ENCODE measurements at places on chromosomes 12 and 14.
A peak's percentile ranks its signal among the peaks of the same experiment; 100 is the strongest.

DNA sequence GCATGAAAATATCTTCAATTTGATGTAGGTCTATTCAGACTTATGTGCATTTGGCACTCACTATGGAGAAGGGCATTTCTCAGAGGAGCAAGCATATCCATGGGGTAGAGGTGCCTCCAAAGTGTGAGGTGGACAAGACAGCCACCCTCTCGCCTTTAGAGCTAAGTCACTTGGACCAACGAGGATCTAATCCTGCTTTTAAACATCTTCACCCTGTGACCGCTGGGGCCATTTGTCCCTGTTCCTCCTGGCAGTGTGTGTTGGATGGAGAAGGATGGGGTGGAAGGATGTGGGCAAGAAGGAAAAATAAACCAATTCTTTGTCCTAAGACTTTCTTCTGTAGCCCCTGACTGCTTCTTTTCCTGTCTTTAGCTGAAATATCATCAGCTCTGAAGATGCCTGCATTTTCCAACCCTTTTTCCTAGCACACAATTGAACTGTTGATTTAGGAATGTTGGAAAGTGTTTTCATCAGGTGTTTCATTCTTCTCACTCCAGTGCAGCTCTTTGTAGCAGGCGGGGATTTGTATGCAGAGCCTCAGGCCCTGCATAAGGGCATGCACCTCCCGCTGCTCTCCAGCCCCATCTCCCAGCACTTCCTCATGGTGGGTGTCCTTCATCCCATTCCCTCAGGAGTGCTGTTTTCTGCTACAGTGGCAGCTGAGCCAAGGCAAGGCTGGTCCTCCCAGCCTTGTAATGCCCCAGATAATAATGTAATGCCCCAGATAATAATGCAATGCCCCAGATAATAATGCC, 5.3 kb downstream of the FGF6 start:
- DNase-seq: no peak

DNA sequence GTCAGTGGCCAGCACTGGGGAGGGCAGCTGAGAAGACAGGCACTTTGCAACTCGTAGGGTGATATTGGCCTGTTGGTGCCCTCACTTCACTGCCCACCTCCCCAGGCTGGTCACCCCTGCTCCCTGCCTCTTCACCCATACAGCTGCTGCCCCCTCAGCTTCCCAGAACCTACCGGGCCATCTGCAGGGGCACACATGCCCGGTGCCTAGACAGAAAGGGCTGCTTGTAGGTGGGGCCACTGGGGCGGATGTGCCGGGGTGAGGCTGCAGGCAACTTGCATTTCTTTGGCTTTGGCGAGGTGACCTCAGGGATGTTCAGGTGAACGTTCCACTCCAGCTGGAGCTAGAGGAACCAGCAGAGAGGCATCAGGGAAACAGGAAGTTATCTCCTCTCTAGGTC, 17.2 kb downstream of the FAM186B start:
- no peak for DNase-seq

- peak; percentile 43 for DNase-seq
Measured at GRCh38 chr14:58298477-58299400, at the start of gene ARID4A. Gene ARID4A (plus strand): TSS chr14:58298555. CDS start chr14:58299855, 1,300 bp downstream.

DNA sequence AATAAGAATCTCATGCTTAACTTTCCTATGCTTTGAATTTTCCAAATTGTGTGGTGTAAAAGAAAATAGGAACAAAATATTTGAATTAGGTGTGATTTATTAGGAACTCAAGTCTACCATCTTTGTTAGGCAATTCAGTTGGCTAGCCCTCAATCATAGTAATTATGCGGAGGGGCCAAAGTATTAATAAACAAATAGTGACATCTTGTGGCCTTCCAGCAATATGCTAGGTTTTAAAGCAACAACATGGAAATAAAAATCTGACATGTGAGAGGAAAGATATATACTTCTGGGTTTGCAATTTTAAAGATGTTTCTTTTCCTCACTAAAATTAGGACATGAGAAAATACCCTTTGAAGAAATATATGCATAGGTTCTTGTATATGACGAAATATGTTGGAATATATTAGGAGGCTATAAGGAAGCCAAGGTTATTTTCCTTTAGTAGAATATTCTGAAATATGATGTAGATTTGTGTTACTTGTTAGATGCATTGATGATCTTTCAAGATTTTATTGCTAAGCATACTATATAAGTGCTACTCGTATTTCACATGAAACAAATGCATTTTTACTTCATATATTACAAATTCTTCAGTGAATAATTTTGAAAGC, 200.4 kb downstream of the PTPRO start:
- no peak for DNase-seq

GRCh38 chr14:31484754-31485153, 3.1 kb downstream of the GPR33 start:
- no peak for DNase-seq

- no peak for DNase-seq
Measured at GRCh38 chr12:108597559-108598471, at the start of gene TMEM119. Gene TMEM119 (minus strand): TSS chr12:108598084. CDS start chr12:108592383, 5,701 bp downstream.

GRCh38 chr12:125402874-125403789, 337.9 kb downstream of the AACS start:
- no peak for DNase-seq

DNA sequence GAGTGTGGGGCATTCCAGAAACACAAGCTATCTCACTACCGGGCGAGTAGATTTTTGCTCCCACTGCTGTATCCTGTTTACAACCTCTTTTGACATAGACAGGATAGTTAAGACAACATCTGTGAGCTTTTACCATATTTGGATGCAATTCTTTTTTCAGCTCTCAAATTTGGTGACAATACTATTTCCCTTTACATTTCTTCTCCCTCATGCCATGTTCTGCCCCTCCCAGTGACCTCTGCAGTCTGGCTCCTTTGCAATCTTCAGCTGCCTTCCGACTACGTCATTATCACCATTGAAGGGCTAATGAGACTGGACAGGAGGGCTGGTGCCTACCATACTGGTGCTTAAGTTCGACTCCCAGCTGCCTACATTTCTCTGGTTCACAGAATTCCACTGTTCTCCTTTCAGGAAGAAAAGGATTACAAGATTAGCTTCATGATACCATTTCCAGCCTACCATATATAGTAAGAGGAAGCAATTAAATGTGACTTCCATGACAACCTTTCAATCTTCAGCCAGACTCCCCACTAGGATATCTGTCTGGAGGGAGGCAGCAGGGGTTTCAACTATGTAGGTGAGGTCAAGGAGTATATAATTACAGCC, 251.6 kb downstream of the PHLDA1 start:
- DNase-seq: no peak

DNA sequence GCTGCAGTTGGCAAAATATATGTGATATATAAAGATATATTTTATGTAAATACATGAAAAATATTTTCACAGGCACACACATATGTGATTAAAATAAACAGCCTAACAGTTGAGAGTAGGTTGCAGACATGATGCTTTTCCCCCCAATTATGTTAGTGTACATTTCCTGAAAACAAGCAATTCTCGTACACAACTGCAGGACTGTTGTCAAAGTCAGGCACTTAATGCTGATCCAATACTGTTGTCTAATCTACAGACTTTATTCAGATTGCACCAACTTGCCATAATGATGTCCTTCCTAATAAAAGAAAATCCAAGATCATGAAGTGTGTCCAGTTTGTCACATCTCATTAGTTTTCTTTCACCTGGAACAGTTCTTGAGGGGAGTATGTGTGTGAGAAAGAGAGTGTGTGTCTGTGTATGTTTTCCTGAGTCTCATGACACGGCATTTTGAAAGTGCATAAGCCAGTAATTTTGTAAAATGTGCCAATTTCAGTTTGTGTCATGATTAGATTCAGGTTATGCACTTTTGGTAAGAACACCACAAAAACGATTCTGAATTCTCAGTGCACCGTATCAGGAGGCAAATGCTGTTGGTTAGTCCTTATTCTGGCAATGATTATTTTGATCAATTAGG, 16.5 kb upstream of the SEL1L start:
- no peak for DNase-seq

DNA sequence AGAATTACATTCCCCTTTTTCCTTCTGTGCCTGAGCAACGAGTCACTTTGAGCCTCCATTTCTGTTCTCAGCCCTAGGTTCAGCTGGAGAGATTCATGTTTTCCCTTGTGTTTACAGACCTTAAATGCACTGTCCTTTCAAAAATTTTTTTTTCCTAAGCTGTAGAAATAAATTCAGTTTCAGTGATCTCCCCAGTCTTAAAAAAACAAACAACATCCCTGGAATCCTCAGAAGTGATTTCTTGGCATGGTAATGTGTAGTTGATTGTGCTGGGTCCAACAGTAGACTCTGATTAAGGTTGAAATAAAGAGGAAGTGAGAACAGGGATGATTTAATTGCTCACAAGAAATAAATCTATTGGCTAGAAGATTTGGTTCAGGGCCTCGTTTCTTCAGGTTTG, 89.3 kb downstream of the NTN4 start:
- DNase-seq: no peak

- no peak for DNase-seq
Measured at GRCh38 chr14:22854963-22855724, 16.4 kb upstream of the LRP10 start.

- DNase-seq: no peak
Measured at GRCh38 chr14:46985529-46986380, 334.2 kb upstream of the RPL10L start.

GRCh38 chr12:24379433-24379832, 430.0 kb upstream of the SOX5 start:
- DNase-seq: no peak

DNA sequence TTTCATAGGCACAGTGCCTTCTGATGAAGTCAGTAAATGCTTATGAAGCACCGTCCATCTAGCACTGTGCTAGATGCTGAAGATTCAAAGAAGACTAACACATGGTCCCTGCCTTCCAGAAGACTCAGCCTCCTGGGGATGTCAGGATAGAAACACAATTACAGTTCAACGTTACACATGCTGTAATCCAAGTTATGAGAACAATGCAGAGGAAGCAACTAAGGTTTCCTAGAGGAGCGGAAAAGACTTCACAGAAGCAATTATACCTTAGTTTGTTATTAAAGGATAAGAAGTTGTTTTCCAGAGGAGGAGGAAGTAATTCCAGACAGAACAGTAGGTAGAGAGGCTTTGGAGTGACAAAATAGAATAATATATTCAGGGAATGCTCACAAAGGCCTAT, 66.9 kb upstream of the FGD4 start:
- DNase-seq: no peak

- DNase-seq: no peak
Measured at GRCh38 chr14:56115976-56116893, 2.0 kb upstream of the PELI2 start.

- no peak for DNase-seq
Measured at GRCh38 chr12:103138538-103138937, 181.1 kb downstream of the ASCL1 start.

DNA sequence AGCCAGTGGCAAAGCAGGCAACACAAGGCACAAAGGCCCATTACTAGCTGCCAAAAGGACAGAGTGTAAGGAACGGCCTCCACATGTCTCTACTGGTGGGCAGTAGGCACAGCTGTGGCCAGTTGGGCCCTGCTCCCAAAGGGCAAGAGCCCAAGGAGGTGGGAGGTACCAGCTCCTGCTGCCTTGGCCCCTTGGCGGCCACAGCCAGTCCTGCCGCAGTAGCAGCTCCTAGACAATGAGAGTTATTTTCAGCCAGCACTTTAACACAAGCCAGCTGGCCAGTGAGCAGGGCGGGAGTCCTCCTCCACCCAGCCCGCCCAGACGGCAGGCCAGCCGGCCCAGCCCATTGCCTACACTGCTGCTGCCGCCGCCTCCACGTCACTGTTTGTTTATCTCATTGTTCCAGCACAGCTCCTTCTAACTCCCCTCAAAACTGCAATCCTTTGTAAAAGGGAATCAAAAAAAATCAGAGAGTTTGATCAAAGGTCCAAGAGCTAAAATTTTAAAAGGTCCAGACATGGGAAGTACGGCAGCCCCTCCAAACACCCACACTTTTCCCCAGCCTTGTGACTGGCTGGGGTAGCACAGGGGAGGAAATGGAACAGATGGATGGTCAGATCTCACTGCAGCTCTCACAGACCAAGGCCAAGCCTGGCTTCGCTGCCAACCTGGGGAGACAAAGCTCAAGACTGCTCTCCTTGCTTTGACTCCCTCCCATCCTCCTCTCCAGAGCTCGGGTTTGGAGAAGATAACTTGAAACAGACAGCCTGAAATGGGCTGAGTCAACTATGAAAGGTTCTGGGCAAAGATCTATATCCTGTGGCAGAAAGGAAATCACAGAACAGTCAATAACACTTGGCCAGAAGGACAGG, 33.5 kb downstream of the FMNL3 start:
- DNase-seq: no peak

DNA sequence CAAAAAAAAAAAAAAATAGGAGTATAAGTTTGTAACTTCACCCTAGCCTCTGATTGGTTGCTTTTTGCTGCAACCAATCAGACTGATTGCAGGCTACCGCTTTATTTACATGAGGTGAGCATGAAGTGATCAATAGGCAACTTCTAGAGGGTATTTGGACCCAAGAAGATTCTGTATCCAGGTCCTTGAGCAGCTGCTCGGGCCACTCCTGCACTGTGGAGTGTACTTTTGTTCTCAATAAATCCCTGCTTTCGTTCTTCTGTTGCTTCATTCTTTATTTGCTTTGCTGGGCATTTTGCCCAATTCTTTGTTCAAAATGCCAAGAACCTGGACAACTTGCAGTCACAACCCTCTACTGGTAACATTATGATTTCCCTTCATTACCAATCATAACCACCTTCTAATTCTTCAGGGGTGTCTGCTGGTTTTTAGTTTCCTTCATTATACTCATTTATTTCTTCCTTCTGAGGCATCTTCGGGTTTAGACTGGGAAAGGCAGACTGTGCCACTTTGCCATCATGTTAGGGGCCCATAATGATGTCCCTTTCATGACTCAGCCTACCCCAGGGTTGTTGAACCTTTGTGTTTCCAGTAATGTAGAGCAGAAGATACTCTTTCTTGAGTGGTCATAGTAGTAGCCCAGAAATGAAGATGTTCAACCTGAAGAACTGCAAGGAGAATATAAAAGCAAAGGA, 43.4 kb upstream of the LIMA1 start:
- DNase-seq: no peak

GRCh38 chr14:22796087-22796707, 19.0 kb downstream of the SLC7A7 start:
- no peak for DNase-seq

- no peak for DNase-seq
Measured at GRCh38 chr12:92063641-92064040, 82.0 kb downstream of the BTG1 start.

- DNase-seq: no peak
Measured at GRCh38 chr12:68080577-68080976, 79.0 kb downstream of the IFNG start.

GRCh38 chr14:71620401-71620800, 311.8 kb upstream of the RGS6 start:
- DNase-seq: no peak

DNA sequence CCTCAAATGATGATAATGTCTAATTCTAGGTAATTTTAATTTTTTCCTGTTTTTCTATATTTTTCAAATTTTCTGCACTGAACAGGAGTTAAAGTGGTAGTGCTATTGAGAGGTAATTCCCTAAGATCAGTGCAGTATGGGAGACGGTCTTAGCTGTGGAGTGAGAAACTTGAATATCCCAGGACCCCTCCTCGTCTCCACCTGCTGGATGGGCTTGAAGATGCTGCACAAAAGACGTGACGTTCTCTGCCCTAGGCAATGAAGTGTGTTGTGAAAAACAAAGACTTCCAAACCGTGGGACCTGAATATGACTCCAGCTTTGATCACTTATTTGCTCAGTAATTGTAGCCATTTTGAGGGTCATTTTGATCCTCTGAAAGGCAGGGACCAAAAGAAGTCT, 298.1 kb downstream of the VRK1 start:
- DNase-seq: no peak

Data from stimulated activated CD8-positive, alpha-beta memory T cell treated with anti-CD3 and anti-CD28 coated beads, Interleukin-15, amount 100 ng/mL, for 24 hours (primary cell).